ENCODE measurements at places on chromosomes 2 and 18.

DNA sequence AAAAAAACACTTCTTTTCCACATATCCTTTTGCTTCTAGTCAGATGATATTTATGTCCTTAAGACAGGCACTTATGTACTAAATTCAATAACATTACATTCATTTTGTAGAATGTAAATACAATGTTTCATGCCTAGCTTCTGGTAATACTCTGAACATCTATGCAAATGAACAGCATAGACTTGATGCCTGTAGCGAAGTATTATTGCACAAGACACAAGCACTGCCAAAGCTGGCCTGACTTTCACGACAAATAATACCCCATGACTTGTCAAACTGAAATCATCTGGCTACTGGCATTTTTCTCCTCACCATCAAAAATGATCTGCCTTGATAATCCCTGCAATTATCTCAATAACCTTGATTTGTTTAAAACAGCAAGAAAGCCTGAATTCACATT, 101.3 kb downstream of the L3MBTL4 start:
- no peak for DNase-seq

DNA sequence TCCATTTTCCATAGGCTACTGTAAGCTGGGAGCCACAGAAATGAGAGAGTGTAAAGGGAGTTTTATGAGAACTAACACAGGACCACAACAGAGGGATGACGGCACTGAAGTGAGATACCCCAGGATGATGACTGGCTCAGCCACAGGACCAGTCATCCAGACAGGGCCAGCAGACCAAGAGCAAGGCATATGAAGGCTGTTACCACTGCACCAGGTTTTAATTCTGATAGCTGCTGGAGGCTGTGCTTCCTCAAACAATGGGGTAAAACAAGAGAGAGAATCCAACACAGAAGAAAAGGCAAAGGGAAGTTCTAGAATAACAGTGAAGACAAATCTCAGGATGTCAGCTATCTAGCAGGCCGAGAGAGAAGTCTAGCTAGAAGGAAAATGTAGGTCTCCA, 94.9 kb downstream of the BCL2 start:
- DNase-seq, result no peak

DNA sequence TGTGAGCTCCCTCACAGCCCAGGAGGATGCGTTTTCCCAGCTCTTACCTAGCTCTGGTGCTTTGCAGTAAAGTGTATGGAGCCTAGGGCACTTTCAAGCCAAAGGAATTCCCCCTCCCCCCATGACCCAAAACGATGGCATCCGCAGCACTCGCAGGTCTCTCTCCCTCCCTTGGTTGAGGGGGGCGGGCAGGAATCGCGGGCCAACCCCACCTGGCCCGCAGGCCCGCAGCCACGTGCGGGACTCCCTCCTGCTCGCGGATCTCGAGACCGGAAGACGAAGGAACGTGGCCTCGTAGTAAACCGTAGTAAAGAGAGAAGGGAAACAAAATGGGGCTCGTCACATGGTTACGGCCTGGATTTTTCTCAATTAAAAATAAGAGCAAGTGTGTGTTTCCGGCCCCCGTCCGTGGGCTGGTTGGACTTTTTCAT, 8.5 kb downstream of the IRS1 start:
- DNase-seq, result peak; percentile 71

DNA sequence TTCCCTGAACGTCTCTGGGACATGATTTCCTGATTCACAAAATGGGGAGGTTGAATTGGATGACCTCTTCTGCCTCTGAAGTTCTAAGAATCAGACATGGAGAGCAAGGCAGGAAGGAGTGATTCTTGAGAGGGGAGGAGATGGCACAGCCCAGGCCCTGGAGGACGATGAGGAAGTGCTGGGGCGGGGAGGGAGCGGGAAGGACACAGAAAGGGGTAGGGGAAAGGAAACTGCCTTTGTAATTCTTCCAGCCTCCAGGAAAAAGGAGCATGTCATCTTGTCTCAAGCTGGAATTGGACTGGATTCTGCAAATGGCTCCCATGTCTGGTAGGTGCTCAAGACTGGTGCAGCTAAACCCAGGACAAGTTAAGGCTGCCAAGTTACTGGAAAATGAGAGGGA, 97.0 kb upstream of the NCK2 start:
- no peak for DNase-seq

GRCh38 chr2:3129867-3130266, 247.8 kb downstream of the EIPR1 start:
- no peak for DNase-seq

GRCh38 chr2:115739574-115739973, 1297.1 kb downstream of the DPP10 start:
- no peak for DNase-seq

GRCh38 chr2:144431998-144432397, 87.9 kb downstream of the ZEB2 start:
- no peak for DNase-seq

DNA sequence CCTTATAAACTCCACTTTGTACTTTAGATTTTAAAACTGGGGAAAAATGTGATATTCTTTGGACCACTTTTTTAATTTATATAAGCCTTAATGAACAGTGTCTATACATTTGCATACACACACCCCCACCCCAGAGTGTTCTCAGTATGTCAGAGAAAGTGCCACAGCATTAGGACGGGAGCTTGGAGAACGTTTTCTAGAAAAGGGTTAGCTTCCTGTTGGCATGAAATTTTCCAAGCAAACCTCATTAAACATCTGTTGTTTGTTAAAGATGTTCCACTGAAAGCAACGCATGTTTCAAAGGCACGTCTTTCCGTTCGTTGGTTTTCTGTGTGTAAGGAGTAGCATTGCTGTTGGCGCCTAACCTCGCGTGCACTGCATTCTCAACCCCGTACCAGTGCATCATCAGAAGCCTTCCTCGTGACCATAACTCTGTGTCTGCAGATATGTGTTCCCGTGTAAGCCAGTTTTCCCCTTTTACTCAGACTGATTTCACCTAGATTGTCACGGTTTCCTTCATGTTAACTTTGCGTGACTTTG, 228.5 kb downstream of the ALPK2 start:
- DNase-seq, result no peak

- DNase-seq, result peak; percentile 86
Observed at GRCh38 chr2:172102391-172103359, at the start of gene DLX2. Gene DLX2 (minus strand): TSS chr2:172102900. CDS start chr2:172102538, 362 bp downstream.

DNA sequence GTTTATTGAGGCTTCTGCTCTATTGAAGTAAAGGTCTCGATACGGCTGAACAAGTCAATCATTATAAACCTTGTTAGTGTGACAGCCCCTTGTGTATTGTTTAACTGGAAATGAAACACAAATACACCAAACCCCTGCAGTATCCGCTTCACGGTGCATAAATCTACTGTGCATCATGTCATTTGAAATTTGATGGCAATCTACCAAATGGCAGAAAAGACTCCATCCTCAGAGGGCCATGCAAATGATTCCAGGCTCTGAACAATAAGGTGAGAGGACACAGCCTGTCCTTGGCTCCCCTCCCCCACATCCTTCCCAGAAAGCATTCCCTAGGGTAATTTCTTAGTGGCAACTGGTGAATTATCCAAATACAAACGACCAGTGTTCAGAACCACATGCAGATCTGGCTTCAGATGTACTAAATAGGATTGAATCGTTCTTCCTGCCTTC, 80.6 kb downstream of the ADCYAP1 start:
- no peak for DNase-seq

DNA sequence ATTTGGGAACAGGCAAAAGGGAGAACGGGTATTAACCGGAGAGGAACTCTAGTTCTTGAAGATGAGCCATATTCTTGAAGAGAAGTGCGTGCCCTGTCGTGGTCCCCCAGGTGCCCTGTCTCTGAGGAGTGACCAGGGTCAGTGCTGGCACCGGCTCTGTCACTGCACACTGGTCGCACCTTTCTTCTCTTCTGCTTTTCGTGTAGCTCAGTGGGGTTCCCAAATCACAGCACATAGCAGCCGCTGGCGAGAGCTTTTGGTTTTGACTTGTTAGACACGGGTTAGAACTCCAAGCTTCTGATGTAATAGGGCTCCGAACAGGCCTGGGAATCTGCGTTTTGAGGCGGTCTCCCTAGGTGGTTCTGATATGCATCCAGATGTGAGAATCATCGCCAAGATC, 18.4 kb upstream of the LRRTM1 start:
- DNase-seq, result no peak

- no peak for DNase-seq
Observed at GRCh38 chr2:173226899-173227698, 127.6 kb upstream of the CDCA7 start.

- DNase-seq, result no peak
Observed at GRCh38 chr2:240161087-240161750, 20.8 kb upstream of the OTOS start.

- no peak for DNase-seq
Observed at GRCh38 chr2:10841547-10842219, 29.1 kb upstream of the PDIA6 start.

GRCh38 chr18:8287196-8287885, 321.9 kb upstream of the RAB12 start:
- DNase-seq, result no peak

DNA sequence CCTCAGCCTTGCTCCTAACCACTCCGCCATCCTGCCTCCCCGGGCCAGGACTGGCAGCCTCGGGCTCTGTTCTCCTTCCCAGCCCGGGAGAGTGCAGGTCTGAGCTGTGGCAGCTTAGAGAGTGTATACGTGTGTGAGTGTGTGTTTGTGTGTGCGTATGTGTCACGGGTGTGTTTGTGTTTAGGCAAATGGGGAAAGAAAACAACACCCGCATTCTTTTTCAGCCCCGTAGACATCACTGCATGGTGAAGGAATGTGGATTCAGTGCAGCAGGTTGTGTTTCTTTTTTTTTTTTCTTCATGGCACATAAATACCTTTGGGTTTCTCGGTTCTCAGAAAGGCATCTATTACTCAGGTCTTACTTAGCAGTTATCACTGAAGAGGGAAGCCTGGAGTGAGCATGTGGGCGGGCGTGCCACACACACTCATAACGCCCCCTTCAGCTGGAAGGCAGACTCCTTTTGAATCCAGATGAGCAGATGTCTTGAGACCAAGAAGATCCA, 44.2 kb downstream of the GLI2 start:
- DNase-seq, result peak; percentile 93

DNA sequence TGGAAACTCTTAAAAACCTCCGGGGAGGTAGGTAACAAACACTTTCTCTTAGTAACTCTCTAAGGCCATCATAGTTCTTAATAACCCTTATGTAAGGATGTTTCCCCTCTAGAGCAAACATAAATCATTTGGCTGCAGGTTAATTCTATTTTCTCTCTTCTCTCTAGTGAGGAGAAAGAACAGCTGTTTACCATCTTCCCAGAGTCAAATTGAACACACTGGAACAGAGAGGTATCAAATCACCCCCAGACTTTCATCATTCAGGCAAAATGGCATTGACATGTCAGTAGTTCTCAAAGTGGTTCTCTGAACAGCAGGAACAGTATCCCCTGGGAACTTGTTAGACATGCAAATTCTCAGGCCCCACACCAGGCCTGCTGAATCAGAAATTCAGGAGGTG, 240.7 kb downstream of the MEIS1 start:
- DNase-seq, result no peak

DNA sequence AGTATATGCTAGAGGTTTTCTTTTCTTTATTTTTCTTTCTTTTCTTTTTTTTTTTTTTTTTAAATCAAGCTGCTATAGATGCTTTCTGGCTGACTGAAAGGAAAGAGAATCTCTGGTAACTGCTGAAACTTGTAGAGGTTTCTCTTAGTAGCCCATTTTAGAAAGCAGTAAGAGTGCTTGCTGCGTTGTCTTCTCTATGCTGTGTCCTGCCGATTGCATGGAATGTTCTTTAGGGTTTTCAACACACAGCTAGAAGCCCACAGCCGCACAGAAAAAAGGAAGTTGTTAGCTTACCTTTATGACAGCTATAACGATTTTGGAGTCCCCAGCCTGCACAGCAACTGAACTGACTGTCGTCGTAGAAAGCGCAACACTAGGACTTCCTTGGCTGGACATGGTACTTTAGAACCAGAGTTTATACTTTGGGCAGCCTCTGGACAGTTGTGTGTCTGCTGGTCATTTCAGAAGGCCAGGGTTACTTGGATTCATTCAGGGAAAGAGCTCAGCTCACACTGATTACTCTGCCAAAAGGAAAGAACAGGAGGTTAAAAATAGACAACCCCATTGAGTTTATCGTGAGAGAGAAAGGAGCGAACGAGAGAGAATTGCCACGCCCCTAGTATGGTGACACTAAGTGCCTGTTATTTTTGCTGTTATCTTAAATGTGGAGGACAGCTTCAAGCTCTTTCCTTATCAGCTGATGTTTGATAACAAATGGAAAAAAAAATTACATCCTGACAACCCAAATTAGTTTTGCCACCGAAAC, at the start of gene CCDC141:
Gene CCDC141, minus strand, starts transcription at position 592 of the 766 bp plus-strand sequence. Its CDS starts 196 bp downstream, at position 396.
- no peak for DNase-seq

- DNase-seq, result no peak
Observed at GRCh38 chr2:121273116-121273515, 11.9 kb downstream of the TFCP2L1 start.

- peak; percentile 32 for DNase-seq
Observed at GRCh38 chr2:94982675-94983074, 42.8 kb upstream of the MAL start.

DNA sequence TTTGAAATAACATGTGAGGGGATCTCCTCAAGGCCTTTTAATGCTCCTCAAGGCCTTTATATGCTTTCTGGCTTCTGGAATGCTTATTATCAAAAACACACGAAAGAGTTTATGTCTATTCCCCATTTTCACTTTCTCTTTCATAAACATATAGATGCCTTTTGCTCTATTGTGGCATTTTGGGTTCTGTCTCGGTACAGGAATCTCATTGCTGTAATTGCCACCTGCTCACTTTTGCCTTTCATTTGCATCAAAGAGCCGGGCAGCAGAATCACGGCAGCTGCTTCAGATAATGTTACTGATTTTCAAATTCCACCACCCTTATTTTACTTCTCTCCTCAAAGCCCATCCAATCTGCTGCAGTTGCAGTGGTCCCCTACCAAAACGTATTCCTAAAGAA, 54.8 kb upstream of the LPIN2 start:
- DNase-seq, result no peak

- DNase-seq, result no peak
Observed at GRCh38 chr18:74501386-74501785, 5.2 kb downstream of the CNDP2 start.

- DNase-seq, result no peak
Observed at GRCh38 chr2:25707927-25708590, 34.7 kb upstream of the DTNB start.

GRCh38 chr2:178819992-178820391, 12.8 kb upstream of the TTN start:
- no peak for DNase-seq

GRCh38 chr2:234375176-234375880, 121.6 kb downstream of the ARL4C start:
- no peak for DNase-seq

- no peak for DNase-seq
Observed at GRCh38 chr2:95041824-95042442, 16.4 kb downstream of the MAL start.

DNA sequence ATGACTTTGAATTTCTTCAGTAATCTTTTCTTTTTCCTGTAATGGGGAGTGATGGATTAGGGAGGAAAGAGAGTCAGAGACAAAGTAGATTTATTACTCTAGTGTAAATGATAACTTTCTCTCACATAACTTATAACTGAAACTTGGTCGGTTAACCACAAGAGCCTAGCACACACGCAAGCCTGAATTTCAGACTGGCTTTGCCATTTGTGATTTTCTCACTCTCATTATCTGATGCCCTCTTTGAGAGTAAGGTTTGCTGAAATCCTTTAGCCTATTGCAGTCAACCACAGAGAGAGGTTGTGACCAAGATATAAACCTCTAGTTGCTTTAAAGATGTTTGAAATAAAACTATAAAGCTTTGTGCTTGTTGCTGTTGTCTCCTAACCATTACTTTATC, 117.9 kb upstream of the NETO1 start:
- no peak for DNase-seq

Data from IMR-90 (cell line).